ENCODE measurements at places on chromosomes 2 and 18.

GRCh38 chr2:160533482-160533881, 39.9 kb upstream of the RBMS1 start:
- DNase-seq: no peak

GRCh38 chr2:60459851-60460250, 93.6 kb downstream of the BCL11A start:
- no peak for DNase-seq

DNA sequence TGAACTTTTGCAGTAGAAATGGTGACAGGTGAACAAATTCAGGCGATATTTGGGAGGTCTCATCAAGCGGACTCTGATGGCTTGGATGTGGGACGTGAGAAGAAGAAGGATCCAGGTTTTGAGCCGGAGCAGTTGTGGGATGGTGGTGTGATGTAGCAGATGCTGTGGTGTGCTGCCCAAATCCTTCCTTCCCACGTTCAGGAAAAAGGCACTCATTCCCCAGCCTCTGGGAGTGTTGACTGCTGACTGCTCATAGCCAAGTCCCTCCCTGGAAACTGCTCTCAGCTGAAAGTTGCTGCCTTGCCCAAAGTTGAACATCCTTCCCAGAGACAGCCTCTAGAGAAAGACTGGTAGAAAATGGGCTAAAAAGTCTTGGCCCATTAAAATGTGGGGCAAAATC, 890.3 kb upstream of the ACVR2A start:
- DNase-seq: no peak

- no peak for DNase-seq
Measured at GRCh38 chr2:43848214-43848613, 9.4 kb downstream of the ABCG8 start.

- no peak for DNase-seq
Measured at GRCh38 chr18:46510386-46510785, 146.6 kb downstream of the LOXHD1 start.

DNA sequence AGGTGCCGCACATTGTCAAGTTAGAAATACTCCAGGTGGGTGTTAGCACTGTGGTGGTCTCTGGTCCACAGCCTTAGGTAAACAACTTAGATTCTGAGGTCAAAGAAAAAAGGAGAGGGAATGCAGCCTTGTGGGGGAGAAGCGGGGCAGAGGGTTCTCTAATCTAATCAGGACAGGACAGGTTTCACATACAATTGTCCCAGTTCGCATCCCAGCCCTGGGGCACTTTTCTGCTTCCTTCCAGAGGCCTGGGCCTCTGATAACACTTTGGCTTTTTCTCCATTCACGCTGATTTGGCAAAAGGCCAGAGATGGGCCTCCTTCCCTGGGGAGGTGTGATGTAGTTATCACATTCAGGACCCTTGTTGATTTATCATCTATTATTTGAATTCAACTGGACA, 32.5 kb downstream of the SLC1A4 start:
- DNase-seq: no peak

- DNase-seq: no peak
Measured at GRCh38 chr18:48544661-48545415, 6.0 kb downstream of the CTIF start.

GRCh38 chr18:49968644-49969309, 155.4 kb upstream of the ACAA2 start:
- DNase-seq: no peak

DNA sequence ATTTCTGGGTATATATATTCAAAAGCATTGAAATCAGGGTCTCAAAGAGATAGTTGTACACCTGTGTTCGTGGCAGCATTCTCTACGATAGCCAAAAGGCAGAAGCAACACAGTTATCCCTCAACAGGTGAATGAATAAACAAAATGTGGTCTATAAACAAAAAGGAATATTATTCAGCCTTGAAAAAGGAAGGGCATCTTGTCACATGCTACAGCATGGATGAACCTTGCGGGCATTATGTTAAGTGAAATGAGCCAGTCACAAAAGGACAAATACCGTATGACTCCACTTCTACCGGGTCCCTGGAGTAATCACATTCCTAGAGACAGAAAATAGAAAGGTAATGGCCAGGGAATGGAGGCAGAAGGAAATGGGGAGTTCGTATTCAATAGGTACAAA, 228.8 kb downstream of the SH3BP4 start:
- no peak for DNase-seq

- DNase-seq: no peak
Measured at GRCh38 chr2:85516653-85517389, 22.1 kb upstream of the MAT2A start.

DNA sequence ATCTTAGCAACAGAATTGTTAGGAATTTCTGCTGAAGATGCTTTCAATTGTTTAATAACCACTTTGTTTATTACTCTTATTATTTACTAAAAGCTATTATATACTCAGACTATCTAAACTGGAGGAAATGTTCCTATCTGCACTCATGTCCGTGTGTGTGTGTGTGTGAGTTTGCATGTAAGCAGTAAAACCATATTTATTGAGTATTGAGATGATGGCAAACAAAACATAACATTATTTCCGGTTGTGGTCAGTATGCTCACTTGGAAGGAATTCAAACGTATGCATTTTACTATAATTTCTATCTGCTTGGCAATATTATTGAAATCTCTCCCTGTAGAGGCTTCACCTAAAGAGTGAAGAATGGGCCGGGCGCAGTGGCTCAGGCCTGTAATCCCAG, 43.0 kb upstream of the ZNF804A start:
- DNase-seq: no peak

DNA sequence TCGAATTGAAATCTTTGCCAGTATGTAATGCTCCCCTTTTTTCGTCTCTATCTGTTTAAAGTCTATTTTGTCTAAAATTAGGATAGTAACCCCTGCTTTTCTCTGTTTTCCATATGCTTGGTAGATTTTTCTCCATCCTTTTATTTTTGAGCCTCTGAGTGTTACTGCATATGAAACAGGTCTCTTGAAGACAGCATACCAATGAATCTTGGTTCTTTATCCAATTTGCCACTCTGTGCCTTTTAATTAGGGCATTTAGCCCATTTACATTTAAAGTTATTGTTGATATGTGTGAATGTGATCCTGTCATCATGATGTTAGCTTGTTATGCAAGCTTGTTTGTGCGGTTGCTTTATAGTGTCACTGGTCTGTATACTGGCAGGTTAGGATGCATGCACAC, 490.8 kb upstream of the VWC2L start:
- no peak for DNase-seq

- no peak for DNase-seq
Measured at GRCh38 chr18:11992096-11992790, 10.9 kb downstream of the IMPA2 start.

DNA sequence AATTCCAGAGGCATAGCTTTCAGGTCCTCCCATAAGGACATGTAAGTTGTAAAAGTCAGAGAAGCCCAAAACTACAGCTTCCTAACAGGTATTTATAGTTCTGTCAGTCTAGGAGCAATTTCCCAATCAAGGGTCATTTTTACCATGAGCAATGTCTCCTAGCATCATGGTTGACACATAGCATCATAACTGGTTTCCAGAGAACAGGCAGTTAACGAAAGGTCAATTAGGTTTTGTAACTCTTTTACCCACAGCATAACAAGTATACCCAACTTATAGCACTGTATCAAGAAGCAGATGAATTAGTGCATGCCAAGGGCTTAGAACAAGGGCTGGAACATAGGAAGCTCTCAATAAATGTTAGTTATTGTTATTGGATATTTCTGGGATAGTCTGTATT, 110.1 kb downstream of the MREG start:
- DNase-seq: no peak

- DNase-seq: no peak
Measured at GRCh38 chr2:3535794-3536681, 16.7 kb upstream of the ADI1 start.

DNA sequence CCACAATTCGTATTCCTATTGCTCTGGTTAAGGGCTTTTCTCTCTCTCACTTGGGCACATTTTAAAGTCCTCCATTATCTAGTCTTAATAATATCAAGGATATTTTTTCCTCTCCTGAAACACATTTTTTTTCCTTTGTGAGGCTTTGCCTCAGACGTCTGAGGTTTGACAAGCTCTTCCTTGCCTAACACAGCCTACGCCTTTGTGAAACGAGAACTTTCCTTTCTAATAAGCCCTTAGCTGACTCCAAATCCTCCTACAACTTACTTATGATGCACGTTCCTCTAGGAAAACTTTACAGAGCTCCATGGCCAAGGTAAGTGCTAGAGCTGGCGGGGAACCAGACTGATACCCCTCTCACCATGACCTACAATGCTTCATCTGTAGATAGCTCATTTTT, 841.5 kb downstream of the SOCS6 start:
- no peak for DNase-seq

DNA sequence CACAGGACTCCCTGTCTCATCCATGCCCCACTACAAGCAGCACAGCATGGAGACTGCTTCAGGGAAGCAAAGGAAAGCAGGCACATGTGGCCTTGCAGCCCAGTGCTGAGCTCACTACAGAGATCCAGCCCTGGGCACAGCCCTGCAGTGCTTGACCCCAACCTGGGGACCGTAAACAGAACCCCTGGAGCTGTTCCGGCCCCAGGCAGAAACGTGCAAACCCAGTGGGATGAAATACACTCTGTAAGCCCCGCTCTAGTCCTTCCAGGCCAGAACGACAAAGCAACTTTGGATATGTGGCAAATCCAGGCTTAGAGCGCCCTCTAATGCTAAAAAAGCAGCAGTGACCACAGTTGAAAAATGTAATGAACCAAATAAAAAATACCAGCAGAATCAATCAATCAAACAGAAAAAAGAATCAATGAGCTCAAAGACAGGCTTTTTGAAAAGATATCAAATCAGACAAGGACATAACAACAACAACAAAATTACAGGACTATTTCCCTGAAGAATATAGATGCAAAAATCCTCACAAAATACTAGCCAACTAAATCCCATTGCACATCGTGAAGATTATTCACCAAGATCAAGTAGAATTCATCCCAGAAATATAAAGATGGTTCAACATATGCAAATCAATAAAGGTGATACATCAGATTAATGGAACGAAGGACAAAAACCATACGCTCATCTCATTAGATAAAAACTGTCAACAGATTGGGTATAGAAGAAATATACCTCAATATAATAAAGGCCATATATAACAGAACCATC, 45.6 kb downstream of the ZNF519 start:
- DNase-seq: peak; percentile 4

- DNase-seq: no peak
Measured at GRCh38 chr18:50956116-50956515, 11.7 kb upstream of the ELAC1 start.

DNA sequence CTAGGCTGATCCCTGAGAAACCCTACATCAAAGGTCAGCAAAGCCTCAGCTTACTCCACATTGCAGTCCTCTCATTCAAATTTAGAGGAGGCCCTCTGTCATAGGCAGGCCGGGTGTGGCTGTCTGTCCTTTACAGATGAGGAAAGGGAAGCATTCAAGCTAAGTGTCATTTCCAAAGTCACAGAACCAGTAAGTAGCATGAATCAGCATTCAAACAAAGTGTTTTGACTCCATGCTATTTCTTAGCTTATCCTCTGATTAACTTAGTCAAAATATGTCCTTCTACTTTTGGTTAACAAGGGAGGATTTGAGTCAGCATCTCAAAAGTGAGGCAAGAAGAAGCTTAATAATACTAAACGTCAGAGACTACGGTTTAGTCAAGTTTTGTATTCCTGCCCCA, 409.0 kb upstream of the POU3F3 start:
- DNase-seq: no peak

GRCh38 chr18:44771956-44772917, 91.5 kb downstream of the SETBP1 start:
- DNase-seq: no peak

- DNase-seq: no peak
Measured at GRCh38 chr2:153477636-153478288, 800 bp downstream of the RPRM start.

GRCh38 chr2:72263043-72263775, 115.5 kb upstream of the CYP26B1 start:
- no peak for DNase-seq

GRCh38 chr2:72150157-72150860, 2.6 kb upstream of the CYP26B1 start:
- peak; percentile 59 for DNase-seq

- DNase-seq: peak; percentile 39
Measured at GRCh38 chr2:37982147-37982582, 57.1 kb downstream of the RMDN2 start.

GRCh38 chr2:112712903-112713584, 7.8 kb upstream of the NT5DC4 start:
- no peak for DNase-seq

GRCh38 chr2:57453945-57454344, 592.7 kb upstream of the VRK2 start:
- no peak for DNase-seq

- DNase-seq: no peak
Measured at GRCh38 chr2:160576054-160576499, 82.5 kb upstream of the RBMS1 start.

GRCh38 chr2:207448006-207448405, 81.8 kb upstream of the CREB1 start:
- no peak for DNase-seq

DNA sequence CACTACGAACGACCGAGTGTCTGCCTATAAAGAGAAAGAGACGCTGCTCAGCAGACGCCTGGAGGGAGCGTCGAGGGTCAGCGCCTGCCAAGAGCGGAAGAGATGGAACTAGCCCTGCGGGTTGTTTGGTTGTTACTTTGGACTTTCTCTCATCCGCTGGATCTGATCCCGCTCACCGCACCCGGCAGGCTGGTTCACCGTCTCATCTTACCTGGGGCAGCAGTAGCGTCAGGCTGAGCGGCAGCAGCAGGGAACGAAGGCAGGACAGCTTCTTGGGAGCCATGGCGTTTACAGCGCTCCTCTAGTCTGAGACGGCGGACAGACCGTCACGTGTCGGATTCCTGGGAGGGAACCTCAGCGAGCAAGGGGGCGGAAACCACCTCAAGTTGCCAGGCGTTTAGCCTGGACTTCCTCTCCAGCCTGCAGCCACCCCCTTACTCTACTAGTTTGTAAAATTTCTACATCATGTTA, 1.9 kb downstream of the GLB1L start:
- DNase-seq: no peak

DNA sequence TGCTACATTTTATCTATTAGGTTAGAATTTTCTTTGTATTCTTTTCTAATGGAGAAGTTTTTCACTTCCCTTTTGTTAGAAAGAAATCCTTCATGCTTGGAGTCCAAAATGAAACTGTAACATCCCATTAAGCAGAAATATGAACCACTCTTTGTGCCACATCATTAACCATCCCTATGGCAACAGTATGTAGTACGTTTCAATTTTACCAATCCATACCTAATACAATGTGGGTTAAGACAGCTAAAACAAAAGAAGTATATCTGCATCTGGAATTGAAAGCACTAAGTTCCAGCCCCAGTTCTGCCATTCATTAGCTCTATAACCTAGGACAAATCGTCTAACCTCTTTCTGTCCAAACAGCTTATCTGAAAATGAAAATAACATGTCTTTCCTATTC, 409.2 kb upstream of the SPHKAP start:
- DNase-seq: no peak

- DNase-seq: no peak
Measured at GRCh38 chr2:195382186-195382585, 274.8 kb upstream of the SLC39A10 start.

DNA sequence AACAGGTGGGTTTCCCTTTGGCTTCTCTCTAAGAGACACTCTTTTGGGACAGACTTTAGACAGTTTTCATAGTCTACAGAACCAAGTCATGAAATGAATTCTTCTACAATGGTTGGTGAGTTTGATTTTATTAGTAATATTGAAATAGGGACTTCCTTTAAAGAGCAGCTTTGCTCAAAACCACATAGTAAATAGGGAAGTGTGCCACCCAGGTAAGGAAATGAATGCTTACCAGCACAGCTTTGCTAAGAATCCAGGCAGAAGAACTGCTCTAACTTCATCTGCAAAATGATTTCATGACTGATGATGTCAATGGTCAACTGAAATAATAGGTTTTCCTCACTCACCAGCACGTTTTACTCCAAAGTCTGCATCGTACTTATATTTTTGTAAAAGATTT, 89.2 kb downstream of the NYAP2 start:
- no peak for DNase-seq
